AG09309 (cell line): ENCODE measurements at places on chromosomes 3 and 15.

DNA sequence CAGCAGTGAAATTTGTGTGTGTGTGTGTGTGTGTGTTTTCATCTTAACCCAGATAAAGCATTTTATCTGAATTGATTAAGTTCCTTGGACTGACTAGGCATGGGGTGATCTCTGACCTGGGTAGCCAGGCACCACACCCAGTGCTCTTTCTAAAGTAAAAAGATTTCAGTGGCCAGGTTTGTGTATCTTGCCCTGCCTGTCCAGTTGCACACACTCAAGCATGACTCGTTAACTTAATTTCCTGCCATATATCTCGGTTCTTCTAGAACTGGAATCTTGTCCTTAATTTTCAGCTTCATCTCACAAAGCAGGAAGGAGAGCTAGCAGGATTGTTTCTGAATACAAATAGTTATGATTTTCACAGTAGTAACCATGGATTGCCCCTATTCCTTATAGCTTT, 17.0 kb downstream of the TM4SF18 start:
- DNase-seq = no peak

GRCh38 chr3:181581656-181582055, 130.1 kb upstream of the SOX2 start:
- no peak for DNase-seq

GRCh38 chr3:40336511-40337135, 27.1 kb downstream of the EIF1B start:
- DNase-seq = no peak

GRCh38 chr3:23302271-23302670, 99.1 kb downstream of the UBE2E2 start:
- DNase-seq = no peak

GRCh38 chr3:39279745-39280517, at the start of gene CX3CR1:
CX3CR1 (minus strand) TSS chr3:39280036; CDS start chr3:39266509, 13,527 bp downstream.
- DNase-seq = no peak

GRCh38 chr15:31495281-31495680, 168.6 kb downstream of the KLF13 start:
- DNase-seq = no peak

DNA sequence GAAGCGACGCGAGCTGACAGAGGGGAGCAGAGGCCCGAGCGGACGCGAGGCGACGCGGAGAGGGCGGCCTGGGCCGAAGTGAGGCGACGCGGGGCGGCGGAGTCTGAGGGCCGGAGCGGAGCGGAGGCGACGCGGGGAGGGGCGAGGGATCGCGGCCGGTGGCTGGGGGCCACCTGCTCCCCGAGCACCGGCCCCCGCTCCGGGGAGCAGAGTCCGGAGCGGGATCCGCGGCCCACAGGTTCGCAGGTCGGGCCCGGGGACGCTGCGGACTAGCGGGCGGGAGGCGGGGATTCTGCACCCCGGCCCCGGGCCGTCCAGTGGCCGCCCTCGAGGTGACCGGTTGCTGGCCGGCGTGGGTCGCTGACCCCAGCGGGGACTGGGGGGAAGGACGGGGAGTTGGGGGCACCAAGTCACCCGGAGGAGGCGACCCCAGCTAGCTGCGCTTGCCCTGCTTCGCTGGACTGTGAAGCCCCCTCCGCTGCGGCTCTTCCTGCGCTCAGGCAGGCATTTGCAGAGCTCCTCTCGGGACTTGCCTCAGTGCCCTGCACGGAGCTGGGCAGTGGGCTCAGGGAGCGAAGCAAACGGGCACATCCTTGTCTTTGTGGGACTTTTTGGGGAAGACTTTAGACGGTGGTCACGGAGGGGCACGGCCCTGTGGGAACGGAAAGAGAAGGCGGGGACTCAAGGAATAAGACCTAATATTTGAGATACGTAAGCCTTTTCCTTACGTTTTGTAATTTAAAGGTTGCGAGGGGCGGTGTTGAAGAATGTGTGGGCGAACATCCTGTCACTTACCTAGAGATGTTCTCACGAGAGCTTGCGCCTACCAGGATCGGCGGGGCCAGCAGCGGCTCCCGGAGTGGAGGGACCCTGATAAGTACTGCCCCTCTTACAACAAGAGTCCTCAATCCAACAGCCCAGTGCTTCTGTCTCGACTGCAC, 566 bp downstream of the HMCES start:
- DNase-seq = no peak

DNA sequence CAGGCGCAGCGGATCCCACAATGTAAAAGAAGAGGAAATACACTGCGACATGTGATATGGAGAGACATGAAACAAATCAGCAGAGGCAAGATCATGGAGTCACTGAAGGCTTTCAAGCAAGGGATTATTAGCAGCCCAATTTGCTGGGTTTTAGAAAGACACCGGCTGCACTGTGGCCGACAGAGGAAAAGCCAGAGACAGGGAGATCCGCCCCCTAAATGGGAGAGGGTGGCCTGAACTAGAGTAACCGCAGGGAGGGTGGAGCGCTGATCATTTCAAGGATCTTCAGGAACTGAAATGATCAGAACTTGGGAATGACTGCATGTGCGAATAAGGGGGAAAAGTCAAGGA, 612 bp upstream of the C15orf40 start:
- no peak for DNase-seq

GRCh38 chr3:196998966-196999760, 30.5 kb downstream of the MELTF start:
- no peak for DNase-seq

- peak; percentile 11 for DNase-seq
Measured at GRCh38 chr15:88661041-88661700, 22.4 kb downstream of the ISG20 start.

GRCh38 chr15:33844597-33844996, 123.7 kb upstream of the CHRM5 start:
- no peak for DNase-seq

GRCh38 chr3:51798411-51798963, 19.4 kb upstream of the IQCF6 start:
- no peak for DNase-seq

- DNase-seq = no peak
Measured at GRCh38 chr3:179244878-179245277, 6.0 kb downstream of the KCNMB3 start.

DNA sequence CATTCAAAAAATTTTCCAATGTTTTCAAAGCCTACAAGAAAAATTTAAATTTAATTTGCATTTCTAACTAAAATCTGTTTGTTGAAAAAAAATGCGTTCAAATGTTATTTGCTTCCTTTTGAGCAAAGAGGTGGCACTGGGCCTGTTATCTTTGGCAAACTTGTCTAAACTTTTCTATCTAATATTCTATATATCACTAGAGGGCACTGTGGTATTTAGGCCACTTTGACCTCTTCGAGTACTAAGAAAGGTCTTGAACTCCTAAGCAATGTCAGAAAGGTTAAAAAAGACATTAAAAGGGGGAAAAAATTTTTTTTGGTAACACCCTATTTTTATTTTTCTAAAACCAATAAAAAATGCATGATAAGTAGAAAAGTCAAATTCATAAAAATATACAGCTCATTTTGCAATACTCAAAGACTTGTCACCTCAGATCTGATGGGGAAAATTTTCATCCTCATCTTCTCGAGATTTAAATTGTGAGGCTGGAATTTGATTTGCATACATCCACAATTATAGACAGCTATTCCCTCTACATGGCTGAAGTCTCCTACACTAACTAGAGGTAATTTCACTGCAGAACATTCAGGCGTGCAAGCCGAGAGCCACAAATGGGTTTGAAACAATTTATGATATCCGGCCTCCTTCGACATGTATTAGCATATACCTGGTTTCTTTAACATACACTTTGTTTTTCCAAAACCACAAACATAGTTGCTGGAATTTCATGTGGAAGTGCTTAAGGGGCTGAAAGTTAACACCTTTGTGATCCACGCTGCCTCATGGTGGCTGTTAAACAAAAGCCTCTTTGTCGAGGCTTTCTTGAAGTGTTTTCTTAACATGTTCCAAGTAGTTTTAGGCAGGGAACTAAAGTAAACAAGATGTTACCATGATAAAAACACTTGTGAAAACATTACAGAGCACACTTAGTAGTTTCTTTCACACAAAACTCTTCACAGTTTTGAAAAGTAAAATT, 576.4 kb downstream of the FOXP1 start:
- no peak for DNase-seq

DNA sequence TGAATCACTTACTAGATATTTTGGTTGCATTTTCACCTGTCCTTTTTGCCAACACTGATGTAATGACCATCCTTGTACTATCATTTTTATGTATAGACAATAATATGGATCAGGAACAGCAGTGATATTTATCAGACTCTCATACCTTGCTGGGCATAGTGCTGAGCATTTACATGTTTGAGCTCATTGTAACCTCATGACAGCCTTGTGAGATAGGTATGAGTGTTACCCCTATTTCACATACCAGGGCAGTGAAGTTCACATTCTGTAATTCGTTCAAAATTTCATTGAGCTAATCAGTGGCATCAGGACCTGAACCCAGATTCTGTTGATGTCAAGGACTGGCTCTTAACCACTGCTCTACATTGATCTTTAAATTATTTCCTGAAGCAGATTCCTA, 221.5 kb upstream of the TBL1XR1 start:
- no peak for DNase-seq

- DNase-seq = no peak
Measured at GRCh38 chr3:185070491-185071286, 82.2 kb downstream of the C3orf70 start.

GRCh38 chr3:142866841-142867631, 21.8 kb downstream of the PCOLCE2 start:
- DNase-seq = no peak

- DNase-seq = peak; percentile 67
Measured at GRCh38 chr3:173993299-173993698, 595.8 kb downstream of the NLGN1 start.

DNA sequence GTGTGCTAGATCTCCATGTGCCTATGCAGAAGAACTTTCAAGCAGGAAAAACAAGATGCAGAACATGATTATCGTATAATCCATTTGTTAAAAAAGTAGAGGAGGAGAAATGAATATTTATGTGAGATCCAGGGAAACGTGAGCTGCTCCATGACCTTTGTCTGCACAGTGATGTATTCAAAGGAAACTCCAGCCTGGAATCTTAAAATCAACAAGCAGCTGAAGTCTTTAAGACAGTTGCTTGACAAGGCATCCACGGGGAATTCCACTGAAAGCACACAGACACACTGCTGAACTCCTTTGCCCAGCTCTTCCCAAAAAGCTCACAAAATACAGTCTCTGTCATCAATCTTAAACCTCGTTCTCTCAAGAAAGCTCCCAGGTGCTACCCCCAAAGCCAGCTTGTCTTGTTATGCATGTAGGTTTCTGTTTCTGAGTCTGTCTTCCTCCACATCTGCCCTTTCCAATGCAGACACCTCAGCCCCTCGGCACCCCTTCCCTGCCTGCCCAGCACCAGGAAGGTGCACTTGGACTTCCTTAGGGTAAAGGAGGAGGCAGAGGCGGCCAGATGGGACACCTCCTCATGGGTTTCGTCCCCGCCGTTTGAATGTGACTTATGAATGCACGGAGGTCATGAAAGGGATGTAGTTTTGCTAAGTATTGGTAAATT, 28.7 kb downstream of the LRRK1 start:
- no peak for DNase-seq

DNA sequence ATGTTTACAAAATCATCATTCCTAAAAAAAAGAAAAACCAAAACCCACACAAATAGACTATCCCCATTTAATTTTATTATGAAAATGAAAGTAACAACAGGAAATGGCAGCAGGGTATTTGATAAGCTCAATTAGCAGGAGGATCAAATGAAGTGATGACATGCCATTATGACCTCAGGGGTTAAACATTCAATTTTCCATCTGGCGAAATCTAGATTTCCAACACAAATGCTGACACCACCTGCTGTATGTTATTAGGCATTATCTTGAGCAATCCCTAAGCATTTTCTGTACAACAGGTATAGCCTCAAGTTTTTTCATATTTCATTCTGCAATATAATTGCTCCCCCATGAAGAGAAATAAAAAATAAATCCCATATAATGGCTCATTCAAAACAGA, 57.1 kb downstream of the SHQ1 start:
- DNase-seq = no peak

DNA sequence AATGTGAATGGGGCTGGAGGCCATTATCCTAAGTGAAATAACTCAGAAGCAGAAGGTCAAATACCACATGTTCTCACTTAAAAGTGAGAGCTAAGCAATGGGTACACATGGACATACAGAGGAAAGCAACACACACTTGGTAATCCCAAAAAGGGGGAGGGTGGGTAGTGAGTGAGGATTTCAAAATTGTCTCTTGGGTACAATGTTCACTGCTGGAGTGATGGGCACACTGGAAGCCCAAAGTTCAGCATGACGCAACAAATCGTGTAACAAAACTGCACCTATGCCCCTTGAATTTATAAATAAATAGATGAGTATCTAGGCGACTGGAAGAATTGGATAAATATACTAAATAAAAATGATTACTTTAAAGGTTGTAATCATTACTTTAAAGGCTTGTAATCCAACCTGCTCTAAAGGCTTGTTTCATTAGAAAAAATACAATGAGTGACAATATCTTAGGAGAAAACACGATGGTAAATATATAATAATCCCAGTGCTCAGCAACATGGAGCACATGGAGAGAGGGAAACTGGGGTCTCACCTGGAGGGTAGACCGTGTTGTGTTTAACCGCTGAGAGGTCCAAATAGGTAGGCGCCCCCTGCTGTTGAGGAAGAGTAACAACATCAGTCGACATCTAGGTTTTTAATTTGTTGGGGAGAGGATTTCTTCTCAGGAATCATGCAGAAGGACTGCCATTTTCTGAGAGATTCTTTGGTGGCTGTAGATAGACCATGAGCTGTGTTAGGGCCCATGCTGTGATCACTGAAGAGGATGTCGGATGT, 78.5 kb upstream of the ROBO1 start:
- no peak for DNase-seq

DNA sequence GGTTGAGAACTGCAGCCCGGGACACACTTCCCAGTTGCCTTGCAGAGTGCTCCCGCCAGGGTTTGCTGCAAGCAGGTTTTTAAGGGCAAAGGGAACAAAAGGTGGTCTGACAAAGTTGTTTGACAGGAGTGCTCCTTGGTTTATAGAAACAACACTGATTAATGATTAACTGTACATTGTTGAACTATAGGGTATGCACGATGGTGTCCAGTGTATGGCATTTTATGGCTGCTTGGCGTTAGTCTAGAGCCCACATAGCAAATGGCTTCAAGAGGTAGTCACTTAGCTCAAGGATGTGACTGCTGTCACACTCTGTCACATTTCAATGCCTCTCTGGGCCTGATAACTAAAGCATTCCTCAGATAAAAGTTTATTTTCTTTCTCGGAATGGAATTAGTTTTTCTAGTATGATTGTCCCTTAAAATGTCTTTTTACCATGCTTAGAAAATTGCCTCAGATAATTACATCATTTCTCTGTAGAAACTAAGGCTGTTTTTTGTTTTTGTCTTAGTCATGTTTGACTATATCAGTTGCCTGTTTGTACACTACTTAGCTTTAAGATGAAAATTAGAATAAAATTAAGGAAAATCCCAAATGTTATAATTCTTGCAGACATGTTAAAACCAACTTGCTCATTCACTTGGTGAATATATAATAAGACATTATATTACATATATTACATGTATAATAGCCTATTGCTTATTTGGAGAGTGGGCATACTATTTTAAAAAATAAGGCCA, 61.3 kb upstream of the GATM start:
- DNase-seq = no peak

- no peak for DNase-seq
Measured at GRCh38 chr3:112000367-112000771, 1.6 kb downstream of the TAGLN3 start.
